Activated naive CD8-positive, alpha-beta T cell treated with anti-CD3 and anti-CD28 coated beads for 36 hours (primary cell): ENCODE measurements at places on chromosomes 16 and 17.
A peak's percentile ranks its signal among the peaks of the same experiment; 100 is the strongest.

- no peak overlapping the region for H3K4me3 ChIP-seq
- H3K27ac ChIP-seq, result no peak overlapping the region
- no peaks in the 10 kb centered on the region for H3K36me3 ChIP-seq
- peaks cover 13% of the 10 kb centered on the region for H3K4me1 ChIP-seq
Observed at GRCh38 chr17:74678541-74678940, 34.2 kb downstream of the CD300LF start.

- no peaks in the 10 kb centered on the region for H3K27me3 ChIP-seq
- H3K36me3 ChIP-seq, result no peaks in the 10 kb centered on the region
- no peak overlapping the region for H3K27ac ChIP-seq
- H3K4me1 ChIP-seq, result peaks cover 12% of the 10 kb centered on the region
Observed at GRCh38 chr17:49850218-49850610, 2.3 kb upstream of the TAC4 start.

DNA sequence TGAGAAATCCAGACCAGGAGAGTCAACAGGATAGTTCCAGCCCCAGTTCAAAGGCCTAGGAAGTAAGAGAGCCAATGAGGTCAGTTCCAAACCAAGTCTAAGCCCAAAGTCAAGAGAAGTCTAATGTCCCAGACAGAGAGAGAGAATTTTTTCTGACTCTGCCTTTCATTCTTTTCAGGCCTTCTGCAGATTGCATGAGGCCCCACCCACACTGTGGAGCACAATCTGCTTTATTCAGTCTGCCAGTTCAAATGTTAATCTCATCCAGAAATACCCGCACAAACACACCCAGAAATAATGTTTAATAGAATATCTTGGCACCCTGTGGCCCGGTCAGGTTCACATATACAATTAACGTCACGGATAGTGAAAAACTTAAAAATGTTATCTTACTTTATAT is 962.4 kb upstream of the SOX9 start:
- no peaks in the 10 kb centered on the region for H3K4me1 ChIP-seq
- no peaks in the 10 kb centered on the region for H3K27me3 ChIP-seq
- no peaks in the 10 kb centered on the region for H3K36me3 ChIP-seq

DNA sequence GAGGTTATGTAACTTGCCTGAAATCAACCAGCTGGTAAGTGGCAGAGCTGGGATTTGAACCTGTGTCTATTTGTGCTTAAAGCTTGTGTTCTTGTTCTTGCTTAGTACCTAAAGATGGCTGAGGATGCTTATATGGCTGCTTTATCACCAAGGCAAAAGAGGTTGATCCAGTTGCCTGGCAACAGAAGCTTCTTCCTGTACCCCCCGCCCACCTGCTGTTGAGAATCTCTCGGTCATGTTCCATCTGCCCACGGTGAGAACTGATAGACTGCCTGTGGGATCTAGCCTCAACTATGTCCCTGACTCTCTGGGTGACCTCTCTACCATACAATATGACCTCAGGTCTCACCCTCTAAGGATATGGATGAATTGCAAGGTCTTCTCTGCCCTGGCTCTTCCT is 60.7 kb downstream of the ABCC6 start:
- no peak overlapping the region for H3K4me3 ChIP-seq
- DNase-seq, result peak; percentile 12
- no peaks in the 10 kb centered on the region for H3K36me3 ChIP-seq

DNA sequence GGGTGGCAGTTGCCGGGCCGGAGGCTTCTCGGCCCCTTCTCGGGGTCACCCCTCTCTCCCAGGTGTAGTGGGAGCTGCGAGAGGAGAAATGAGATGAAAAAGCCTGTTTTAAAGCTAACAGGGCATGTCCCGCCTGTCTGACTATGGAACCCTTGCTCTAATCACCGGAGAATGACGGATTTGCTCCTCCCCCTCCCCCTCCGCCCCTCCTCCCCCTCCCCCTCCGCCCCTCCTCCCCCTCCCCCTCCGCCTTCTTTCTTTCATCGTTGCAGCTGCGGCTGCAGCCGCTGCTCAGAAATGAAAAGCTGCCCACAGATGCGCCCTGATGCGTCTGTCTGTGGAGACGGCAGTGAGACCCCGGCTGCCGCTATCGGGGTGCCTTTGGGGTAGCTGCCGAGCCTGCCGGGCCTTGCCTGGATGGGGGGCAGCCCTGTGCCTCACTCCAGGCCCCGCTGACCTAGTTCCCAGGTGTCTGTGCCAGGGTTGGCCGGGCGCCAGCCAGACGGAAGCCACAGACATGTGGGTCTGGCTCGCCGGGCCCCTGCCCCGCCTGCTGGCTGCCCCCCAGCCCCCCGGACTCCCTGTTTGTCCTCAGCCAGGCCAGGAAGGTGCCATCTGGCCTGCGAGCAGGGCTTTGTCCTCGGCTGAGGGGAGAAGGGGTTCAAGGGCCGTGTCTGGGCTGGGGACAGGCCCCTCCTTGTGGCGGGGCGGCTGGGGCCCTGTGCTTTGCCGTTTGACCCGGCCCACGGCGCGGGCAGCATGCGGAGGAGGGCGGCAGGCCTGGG is 37.7 kb downstream of the GINS2 start:
- no peak overlapping the region for H3K27ac ChIP-seq
- H3K27me3 ChIP-seq, result no peaks in the 10 kb centered on the region
- H3K36me3 ChIP-seq, result peaks cover under 1% of the 10 kb centered on the region
- H3K4me3 ChIP-seq, result no peak overlapping the region
- peaks cover 5% of the 10 kb centered on the region for H3K4me1 ChIP-seq
- no peak for DNase-seq

DNA sequence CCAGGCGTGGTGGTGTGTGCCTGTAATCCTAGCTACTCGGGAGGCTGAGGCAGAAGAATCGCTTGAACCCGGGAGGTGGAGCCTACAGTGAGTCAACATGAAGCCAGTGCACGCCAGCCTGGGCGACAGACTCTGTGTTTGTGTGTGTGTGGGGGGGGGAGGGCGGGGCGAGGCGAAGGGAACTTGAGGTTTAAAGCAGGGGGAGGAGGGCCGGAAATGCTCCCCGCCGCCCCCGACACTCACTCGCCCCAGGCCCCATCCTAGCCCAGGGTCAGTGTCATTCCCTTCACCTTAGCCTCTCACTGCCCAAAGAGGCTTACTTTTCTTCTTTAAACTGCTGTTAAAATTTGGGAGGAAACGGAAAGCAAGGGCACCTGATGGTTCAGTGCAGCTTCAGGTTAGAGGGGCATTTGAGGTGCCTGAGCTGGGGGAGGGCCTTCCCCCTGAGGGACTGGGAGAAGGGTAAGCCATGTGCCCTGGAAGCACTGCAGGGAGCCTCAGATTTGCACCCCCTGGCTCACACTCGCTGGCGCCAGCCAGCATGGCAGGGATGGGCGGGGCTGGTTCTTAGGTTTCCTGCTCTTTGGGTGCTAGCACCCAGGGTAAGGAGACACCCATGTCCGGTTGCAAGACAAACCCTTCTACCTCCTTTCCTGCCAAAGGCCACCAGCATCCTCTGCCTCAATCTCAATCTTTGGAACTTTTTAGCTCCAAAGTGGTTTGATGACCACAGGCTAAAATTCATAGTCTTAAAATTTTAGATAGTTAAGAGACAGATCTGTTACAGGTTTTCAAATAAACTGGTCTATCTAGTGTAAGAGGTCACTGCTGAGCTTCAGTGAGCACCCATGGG is 2.2 kb upstream of the LIMD2 start:
- peaks cover 60% of the 10 kb centered on the region for H3K4me1 ChIP-seq
- H3K27ac ChIP-seq, result peak overlapping the region; percentile 97
- H3K27me3 ChIP-seq, result no peaks in the 10 kb centered on the region
- peak; percentile 78 for DNase-seq

DNA sequence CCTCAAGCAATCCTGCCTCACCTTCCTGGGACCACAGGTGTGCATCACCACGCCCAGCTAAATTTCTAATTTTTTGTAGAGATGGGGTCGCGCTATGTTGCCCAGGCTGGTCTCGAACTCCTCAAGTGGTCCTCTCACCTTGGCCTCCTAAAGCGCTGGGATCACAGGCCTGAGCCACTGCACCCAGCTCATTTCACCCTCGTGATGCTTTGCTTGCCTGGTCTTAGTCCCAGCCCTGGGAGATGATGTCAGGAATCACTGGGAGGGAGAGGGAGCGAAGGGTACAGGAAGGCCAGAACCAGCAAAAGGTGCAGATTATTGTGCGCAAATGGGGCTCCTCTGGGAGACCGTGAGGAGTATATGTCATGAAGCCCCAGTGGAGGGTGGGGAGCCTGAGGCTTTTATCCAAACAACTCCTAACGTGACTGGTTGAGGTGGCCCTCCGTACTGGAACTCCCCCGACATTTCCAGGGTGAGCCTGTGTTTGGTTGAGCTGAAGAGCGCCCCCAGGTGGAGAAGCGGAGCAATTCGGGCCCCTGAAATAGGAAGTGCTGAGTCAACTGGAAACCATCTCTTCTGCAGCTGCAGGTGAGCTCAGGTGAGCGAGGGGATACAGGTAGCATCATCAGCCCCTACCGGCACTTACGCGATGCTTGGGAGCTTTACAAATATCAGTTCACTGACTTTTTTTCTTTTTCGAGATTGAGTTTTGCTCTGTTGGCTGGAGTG is 41.2 kb upstream of the HAPSTR1 start:
- peaks cover 17% of the 10 kb centered on the region for H3K27me3 ChIP-seq
- H3K36me3 ChIP-seq, result peaks cover 10% of the 10 kb centered on the region
- peak; percentile 27 for DNase-seq

DNA sequence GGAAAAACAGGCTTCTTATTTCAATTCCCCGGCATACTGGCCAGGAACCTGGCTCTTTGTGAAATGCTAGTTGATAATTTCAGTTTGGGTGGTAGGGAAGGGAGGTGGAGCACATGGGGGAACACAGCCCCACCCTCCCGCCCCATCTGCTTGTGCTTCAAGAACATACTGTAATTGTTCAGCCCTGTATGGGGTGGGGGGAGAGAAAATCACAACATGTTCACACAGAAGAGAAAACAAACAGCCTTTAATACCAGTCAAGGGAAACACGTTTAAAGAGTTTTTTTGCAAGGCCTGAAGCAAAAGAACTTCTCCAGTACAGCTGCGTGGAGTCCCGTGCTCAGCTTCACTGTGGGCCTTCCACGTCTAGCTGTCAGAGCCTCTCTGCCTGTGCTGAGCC is 59.7 kb downstream of the SHISA6 start:
- no peaks in the 10 kb centered on the region for H3K4me1 ChIP-seq
- DNase-seq, result no peak
- no peak overlapping the region for H3K27ac ChIP-seq
- H3K27me3 ChIP-seq, result peaks cover 5% of the 10 kb centered on the region

GRCh38 chr16:983044-984030 is 1.8 kb downstream of the SOX8 start:
- H3K36me3 ChIP-seq, result no peaks in the 10 kb centered on the region
- no peak overlapping the region for H3K27ac ChIP-seq
- peak overlapping the region; percentile 14 for H3K4me3 ChIP-seq
- no peak for DNase-seq
- H3K4me1 ChIP-seq, result peaks cover 3% of the 10 kb centered on the region

DNA sequence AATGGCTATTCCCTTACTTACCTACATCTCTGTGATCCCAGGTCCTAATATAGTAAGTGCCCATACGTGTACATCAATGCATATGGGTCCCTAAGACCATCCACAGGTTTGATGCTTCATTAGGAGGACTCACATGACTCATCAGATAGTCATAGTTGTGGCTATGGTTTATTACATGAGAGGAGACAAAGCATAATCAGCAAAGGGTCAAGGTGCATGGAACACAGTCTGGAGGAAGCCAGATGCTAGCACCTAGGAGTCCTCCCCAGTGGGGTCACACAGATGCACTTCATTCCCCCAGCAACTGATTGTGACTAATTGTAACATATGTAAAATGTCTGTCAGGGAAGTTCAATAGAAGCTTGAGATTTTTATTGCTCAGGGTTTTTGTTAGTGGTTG is 42.8 kb downstream of the PHKB start:
- no peaks in the 10 kb centered on the region for H3K27me3 ChIP-seq
- peaks cover 31% of the 10 kb centered on the region for H3K36me3 ChIP-seq
- no peak for DNase-seq
- H3K4me3 ChIP-seq, result no peak overlapping the region
- no peaks in the 10 kb centered on the region for H3K4me1 ChIP-seq

- no peaks in the 10 kb centered on the region for H3K27me3 ChIP-seq
- H3K36me3 ChIP-seq, result peaks cover 7% of the 10 kb centered on the region
- H3K4me3 ChIP-seq, result no peak overlapping the region
- no peak overlapping the region for H3K27ac ChIP-seq
- DNase-seq, result no peak
Observed at GRCh38 chr16:85657267-85657650, 31.5 kb downstream of the GINS2 start.

DNA sequence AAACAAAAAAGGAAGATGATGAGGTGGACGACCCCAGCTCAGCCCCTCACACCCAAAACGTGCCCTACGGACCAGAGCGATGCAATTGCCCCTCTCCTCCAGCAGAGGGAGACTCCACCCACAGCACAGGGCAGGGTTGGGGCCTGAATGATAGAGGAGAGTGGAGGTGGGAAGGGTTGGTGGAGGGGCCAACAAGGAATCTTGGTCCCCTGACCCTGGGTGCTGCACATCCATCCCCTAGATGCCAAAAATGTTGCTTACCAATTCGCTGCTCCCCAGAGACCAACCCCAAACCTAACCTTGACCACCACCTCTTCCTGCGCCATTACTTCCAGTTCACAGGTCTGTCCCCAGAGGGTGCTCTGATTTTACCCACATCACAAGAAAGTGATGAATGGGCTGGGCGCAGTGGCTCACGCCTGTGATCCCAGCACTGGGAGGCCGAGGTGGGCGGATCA is 12.9 kb downstream of the P2RX5 start:
- no peak overlapping the region for H3K27ac ChIP-seq
- no peaks in the 10 kb centered on the region for H3K36me3 ChIP-seq
- peak; percentile 59 for DNase-seq
- no peaks in the 10 kb centered on the region for H3K27me3 ChIP-seq

GRCh38 chr17:68468334-68468733 is 11.0 kb upstream of the WIPI1 start:
- peaks cover 6% of the 10 kb centered on the region for H3K27me3 ChIP-seq
- peaks cover 5% of the 10 kb centered on the region for H3K4me1 ChIP-seq
- no peak overlapping the region for H3K27ac ChIP-seq
- H3K4me3 ChIP-seq, result no peak overlapping the region

- H3K27ac ChIP-seq, result no peak overlapping the region
- H3K4me1 ChIP-seq, result peaks cover 9% of the 10 kb centered on the region
- H3K36me3 ChIP-seq, result no peaks in the 10 kb centered on the region
Observed at GRCh38 chr17:38564869-38565268, 40.9 kb downstream of the SRCIN1 start.

DNA sequence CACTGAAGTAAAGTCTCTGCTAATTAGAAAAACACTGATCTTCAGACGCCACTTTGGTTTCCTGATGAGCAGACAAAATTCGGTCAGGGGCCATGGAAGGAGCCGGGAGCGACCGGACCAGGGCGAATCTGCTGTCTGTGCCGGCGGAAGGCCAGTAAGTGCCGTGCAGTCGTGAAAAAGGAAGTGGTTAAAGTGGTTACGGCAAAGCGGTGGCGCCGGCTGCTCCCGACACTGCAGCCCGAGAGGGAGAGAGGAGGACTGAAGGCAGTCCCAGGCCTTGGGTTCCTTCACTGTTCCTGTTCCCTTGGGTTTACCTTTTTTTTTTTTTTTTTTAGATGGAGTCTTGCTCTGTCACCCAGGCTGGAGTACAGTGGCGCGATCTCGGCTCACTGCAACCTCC is 17.3 kb upstream of the HEXD start:
- H3K4me1 ChIP-seq, result peaks cover 8% of the 10 kb centered on the region
- DNase-seq, result peak; percentile 64
- H3K27ac ChIP-seq, result peak overlapping the region; percentile 73
- peaks cover 13% of the 10 kb centered on the region for H3K36me3 ChIP-seq
- peak overlapping the region; percentile 72 for H3K4me3 ChIP-seq
